ENCODE measurements at places on chromosomes 1 and 21. TPM values are rescaled to one million over a fixed set of nuclear protein-coding genes. Genes with fewer than 3 reads are reported as not detected.

PHF13 gene
- 28.9 TPM for total RNA-seq

TTC22 gene
- total RNA-seq = not detected

MRPS6 gene
- total RNA-seq = 124 TPM

DNA sequence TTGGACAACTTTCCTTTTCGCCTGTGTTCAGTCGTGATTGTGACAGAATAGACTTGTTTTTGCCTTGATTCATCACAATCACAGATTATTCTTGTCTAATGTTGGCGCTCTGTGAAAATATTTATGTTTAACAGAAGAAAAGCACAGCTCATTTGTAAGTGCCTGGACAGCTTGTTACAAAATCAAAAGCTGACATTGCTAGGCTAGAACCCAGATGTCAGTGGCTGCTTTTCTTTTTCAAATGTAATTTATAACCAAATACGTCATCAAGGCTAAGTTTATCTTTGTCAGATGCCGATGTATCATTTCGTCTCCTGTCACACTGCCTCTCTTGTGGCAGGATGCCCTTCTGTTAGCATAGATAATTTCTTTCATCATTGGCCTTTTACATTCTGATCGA lies 1227.3 kb downstream of the PLA2G4A start:
- H3K4me1 ChIP-seq = no peaks in the 10 kb centered on the region
- H3K4me3 ChIP-seq = no peak overlapping the region
- H3K27ac ChIP-seq = no peak overlapping the region
- peaks cover 2% of the 10 kb centered on the region for H3K36me3 ChIP-seq

DNA sequence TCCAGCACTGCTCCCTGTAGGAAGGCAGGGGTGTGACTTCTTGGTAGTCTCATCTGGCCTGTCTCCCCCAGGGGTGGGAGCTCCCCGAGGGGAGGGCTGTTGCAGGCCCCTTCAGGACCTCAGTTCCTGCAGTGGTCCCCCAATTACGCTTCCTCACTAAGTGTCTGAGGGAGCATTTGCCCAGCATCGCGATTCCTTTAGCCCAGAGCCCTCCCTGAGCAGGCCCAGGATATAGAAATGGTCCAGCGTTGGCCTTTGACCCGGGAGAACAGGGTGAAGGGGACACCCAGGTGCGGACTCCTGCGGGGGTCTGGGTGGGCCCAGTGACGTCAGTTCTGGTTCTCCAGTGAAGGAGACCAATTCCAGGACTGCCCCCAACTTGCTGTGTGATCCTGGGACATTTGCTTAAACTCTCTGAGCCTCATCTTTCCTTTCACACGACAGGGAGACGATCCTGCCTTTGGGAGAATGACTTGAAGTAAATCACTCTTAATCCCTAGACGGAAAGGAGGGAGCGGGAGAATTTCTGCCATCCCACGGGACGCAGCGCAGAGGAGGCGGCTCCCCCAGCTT lies 32.6 kb upstream of the BTG2 start:
- H3K27me3 ChIP-seq = no peaks in the 10 kb centered on the region
- H3K4me3 ChIP-seq = no peak overlapping the region
- H3K36me3 ChIP-seq = no peaks in the 10 kb centered on the region
- H3K27ac ChIP-seq = no peak overlapping the region

Data from osteocyte (in vitro differentiated cells).